ENCODE measurements at places on chromosomes 16 and 17.

DNA sequence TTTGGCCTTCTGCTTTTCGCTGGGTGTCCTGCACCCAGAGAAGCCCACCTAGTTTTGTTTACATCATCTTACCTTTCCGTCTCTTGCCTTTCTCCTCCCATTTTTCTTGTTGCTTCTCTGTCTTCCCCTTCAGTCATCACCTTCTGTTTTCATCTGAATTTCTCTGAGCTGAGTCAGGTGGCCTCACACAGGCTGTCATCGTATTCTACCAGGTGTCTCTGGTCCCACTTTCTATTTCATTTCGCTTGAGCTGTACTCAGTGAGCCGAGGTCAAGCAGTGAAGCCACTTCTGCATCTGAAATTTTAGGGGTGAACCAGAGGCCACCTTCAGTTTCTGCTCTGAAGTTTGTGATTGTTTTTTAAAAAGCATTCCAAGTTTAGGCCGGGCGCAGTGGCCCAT is 9.7 kb downstream of the CRAMP1 start:
- no peak for DNase-seq

GRCh38 chr17:51088287-51088686 is 32.4 kb downstream of the SPAG9 start:
- DNase-seq = no peak

- no peak for DNase-seq
Measured at GRCh38 chr17:43723697-43724359, 34.8 kb downstream of the SOST start.

DNA sequence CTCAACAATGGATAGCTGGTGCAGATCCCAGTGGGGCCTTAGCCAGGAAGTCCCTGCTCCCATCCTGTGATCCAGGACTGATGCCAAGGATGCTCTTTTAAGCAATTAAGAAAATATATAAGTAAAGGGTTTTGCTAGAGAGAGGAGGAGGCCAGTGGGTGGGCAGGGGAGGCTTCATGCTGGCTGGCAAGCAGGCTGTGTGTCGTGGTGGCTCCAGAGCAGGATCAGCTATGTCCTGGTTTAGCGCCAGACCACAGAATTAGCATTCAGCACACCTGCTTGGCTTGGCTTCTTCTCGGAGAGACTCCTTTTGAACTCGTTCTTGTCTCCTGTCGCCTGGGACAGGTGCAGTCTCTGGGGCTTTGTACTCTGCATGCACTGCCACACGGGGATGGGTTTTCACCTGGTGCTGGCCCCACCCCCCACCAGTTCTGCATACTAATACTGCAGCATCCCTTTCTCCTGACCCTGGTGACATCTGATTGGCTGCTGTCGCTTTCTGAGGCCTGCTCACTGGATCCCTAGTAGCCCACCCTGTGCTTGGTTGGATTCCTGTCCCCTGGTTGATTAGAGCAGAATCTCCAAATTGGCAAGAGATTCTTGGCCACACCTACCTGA is 66.1 kb downstream of the PLD6 start:
- no peak for DNase-seq

GRCh38 chr17:40123811-40124114 is 2.0 kb downstream of the MSL1 start:
- no peak for DNase-seq

DNA sequence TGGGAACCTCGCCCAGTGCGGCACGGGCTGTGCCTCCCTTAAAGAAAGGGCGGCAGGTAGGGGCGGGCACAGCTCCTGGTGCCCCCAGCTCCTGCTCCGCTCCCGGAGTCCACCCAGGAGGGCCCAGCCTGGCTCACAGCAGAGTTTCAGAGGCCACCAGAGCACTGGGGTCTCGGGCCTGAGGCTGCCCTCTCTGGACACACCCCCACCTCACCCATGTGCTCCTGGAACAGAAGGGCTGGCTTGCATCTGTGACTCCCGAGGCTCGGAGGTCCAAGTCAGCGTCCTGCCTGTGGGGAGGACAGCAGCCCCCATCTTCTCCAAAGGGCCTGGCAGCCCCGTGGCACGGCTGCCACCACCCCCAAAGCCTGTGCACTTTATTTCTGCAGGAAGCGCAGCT is 62.7 kb downstream of the RBFOX3 start:
- DNase-seq = no peak

DNA sequence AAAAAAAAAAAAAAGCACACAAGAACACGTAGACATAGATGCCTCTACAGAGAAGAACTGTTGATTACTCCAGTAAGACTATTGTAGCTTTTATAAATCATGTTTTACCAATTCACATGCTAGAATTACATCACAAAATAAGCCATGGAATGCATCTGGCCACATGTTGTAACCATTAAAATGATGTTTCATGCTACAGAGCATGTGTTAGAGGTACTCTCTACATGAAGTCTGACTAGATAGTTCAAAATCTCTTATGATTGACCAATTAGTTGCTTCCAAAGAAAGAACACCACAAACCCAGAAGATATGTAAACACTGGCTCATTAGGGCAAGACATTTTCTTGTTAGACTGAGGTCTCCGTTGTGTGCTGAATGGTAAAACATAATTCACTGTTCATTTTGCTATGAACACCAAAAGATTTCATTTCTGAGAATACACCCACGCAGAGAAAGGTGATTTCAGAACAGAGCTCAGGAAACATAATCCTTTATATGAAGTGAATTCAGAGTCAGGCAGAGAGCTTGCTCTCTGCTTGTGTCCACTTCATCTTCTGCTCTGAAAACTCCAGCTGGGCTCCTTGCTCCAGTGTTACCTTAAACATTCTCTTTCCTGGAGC is 411.4 kb upstream of the SOX9 start:
- DNase-seq = no peak

GRCh38 chr16:27639561-27640276 is 89.8 kb downstream of the KATNIP start:
- DNase-seq = no peak

GRCh38 chr17:47665655-47666054 is 15.9 kb downstream of the KPNB1 start:
- no peak for DNase-seq
